ENCODE measurements at places on chromosomes 4 and X. TPM values are rescaled to one million over a fixed set of nuclear protein-coding genes. Genes with fewer than 3 reads are reported as not detected.
A peak's percentile ranks its signal among the peaks of the same experiment; 100 is the strongest.

GRCh38 chrX:132146456-132146855, 18.6 kb upstream of the FRMD7 start:
- no peak for DNase-seq

DNA sequence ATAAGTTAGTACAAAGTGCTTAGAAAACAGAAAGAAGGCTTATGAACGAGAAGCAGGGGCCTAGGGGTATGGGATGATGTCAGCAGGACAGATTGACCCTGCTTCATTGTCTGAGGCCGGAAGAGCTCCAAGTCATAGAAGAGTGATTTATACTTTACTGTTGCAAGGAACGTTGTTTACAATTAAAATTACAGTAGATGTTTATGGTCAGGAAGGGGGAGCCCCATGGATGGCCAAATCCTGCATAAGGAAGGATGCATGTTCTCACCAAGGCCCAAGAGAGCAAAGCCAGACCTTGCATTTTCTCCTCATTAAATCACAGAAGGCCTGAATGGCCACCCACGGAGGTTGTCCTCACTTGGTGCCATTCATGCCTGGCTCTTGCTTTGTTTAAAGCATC, 115.3 kb downstream of the LDB2 start:
- DNase-seq = peak; percentile 62

Gene GLUD2
- 0.33 TPM for total RNA-seq

Gene VEGFD
- total RNA-seq = 0.64 TPM

Gene NSDHL
- 43.4 TPM for total RNA-seq

- no peak for DNase-seq
Measured at GRCh38 chr4:118326585-118326984, 26.2 kb downstream of the PRSS12 start.

- no peak for DNase-seq
Measured at GRCh38 chr4:148651991-148652390, 209.8 kb upstream of the NR3C2 start.

DNA sequence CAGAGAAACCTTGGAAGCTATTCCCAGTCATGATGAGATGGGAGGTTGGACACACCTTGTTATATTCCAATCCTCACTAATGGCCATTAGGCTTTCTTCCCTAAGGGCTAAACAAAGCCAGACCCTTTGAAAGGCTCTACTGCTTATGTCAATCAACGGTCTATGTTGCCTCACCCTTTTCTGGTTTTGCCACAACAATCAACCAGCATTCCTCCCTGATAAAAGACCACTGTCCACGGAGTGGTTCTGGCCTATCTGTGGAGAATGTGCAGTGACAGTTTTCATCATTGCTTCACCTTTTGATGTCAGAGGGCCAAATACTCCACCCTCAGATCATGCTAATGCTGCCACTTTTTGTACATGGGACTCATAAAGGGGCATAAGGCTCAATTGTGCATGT, 913.4 kb downstream of the RPA4 start:
- no peak for DNase-seq

Gene HSFX3
- not detected for total RNA-seq

DNA sequence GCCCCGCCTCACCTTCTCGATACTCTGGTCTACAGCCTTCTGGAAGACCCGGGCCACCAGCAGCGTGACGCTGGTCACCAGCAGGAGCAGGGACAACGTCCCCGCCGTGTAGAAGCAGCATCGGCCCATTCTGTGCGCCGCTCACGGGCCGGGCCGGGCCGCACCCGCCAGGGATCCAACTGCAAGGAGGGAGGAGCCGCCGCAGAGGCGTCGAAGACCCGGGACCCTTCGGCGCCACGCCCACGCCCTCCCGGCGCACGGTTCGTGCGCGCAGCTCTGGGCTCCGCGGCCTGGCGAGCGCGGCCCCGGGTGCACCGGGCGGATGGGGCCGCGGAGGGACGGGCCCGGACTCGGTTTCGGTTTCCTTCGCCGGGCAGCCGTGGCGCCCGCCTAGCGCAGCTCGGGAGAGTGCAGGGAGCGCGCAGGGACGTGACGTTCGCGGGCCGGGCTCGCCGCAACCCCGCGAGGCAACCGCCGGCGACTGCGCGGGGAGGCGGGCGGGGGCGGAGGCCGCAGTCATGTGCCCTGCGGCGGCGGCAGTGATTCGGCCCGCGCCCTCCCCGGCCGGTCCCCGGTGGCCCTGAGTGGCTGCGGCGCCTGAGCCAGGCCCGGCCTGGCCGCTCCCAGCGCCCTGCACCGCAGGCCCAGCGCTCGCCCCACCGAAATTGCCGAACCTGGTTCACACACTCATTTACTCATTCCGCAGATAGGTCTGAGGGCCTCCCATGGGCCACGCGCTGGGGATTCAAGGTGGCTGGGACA, at the start of gene SCARB2:
Gene SCARB2, minus strand, starts transcription at position 410 of the 762 bp plus-strand sequence. Its CDS starts 281 bp downstream, at position 129.
- DNase-seq = peak; percentile 90

DNA sequence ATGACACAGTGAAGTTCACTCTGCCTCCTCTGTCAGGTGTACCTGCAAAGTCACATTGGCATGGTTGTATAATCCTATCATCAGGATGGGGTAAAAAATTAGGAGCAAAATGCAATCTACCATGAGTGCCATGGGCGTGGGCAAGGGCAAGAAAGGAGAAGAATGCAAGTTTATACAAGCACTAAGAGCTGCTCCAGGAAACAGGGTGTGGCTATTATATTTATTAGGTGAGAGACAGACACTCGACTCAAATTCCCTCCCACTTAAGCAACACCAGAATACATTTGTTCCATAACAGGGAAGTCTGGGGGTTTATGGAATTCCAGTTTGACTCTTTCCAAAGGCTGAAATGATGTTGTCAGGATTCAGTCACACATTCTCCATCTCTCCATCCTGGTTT, 378.8 kb downstream of the BCOR start:
- no peak for DNase-seq

GRCh38 chr4:104417357-104417882, 77.3 kb downstream of the CXXC4 start:
- no peak for DNase-seq

Gene TMPRSS11F
- not detected for total RNA-seq

Gene MAGEB1
- not detected for total RNA-seq

DNA sequence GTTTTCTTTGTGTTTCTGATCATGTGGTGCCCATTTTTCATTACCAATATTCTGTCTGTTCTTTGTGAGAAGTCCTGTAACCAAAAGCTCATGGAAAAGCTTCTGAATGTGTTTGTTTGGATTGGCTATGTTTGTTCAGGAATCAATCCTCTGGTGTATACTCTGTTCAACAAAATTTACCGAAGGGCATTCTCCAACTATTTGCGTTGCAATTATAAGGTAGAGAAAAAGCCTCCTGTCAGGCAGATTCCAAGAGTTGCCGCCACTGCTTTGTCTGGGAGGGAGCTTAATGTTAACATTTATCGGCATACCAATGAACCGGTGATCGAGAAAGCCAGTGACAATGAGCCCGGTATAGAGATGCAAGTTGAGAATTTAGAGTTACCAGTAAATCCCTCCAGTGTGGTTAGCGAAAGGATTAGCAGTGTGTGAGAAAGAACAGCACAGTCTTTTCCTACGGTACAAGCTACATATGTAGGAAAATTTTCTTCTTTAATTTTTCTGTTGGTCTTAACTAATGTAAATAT, 110.4 kb downstream of the IL13RA2 start:
- no peak for DNase-seq

- no peak for DNase-seq
Measured at GRCh38 chr4:141153751-141154510, 20.7 kb upstream of the RNF150 start.

GRCh38 chrX:153953342-153953830, 8.9 kb upstream of the RENBP start:
- DNase-seq = peak; percentile 42

Gene HSFX4
- total RNA-seq = not detected

- DNase-seq = no peak
Measured at GRCh38 chr4:172708184-172708583, 460.4 kb upstream of the GALNT7 start.

Gene WNK3
- total RNA-seq = 2.7 TPM

- peak; percentile 70 for DNase-seq
Measured at GRCh38 chr4:41611881-41612871, 74.2 kb downstream of the LIMCH1 start.

Data from endothelial cell of umbilical vein (primary cell).